Colonic mucosa (tissue), 4 donors: ENCODE measurements at places on chromosomes 7 and 10. TPM values are rescaled to one million over a fixed set of nuclear protein-coding genes. Genes with fewer than 3 reads are reported as not detected.

GRCh38 chr10:110056822-110057221 is 49.0 kb downstream of the ADD3 start:
- DNase-seq = no peak

- no peak for DNase-seq
Measured at GRCh38 chr7:143456992-143457793, 13.9 kb downstream of the TAS2R60 start.

STMP1 gene
- total RNA-seq = 27.4 TPM

DNA sequence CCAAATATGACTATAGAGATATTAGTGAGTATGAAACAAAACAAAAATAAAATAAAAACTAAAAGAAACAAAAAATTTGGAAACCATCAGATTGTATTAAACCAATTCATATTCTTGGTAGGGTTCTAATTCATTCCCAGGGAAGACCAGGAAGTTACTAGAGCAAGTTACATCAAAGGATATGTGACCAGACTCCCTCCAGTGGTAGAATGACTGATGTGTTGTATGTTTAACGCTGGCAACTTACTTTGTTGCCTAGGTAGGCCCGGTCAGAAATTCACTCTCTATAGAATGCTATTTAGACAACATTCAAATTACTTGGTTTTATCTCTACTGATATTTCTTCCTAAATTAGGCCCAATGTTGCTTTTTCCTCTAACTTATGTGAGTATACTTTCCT is 5.2 kb downstream of the PHYHIPL start:
- no peak for DNase-seq

- peak; percentile 23 for DNase-seq
Measured at GRCh38 chr10:116444527-116445142, 17.0 kb downstream of the PNLIPRP3 start.
